ENCODE measurements at places on chromosomes 1 and 21.
A peak's percentile ranks its signal among the peaks of the same experiment; 100 is the strongest.

DNA sequence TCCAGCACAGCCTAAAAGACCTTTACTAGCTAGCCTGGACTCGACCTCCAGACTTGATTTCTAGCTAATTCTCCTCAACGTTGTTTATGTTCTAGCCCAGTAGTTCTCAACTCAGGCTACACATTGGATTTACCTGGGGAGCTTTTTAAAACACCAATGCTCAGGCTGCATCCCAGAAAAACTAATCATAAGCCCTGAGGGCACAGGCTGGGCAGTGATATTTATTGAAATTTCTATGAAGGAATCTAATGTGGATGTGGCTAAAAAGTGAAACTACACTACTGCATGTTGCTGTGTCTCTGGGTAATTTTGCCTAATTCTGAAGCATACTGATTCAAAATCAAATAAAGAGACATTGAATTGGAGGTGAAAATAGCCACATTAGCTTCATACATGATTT, 479.4 kb downstream of the KCNT2 start:
- DNase-seq, result no peak

GRCh38 chr1:160997323-160998038, 23.5 kb downstream of the F11R start:
- peak; percentile 26 for DNase-seq

DNA sequence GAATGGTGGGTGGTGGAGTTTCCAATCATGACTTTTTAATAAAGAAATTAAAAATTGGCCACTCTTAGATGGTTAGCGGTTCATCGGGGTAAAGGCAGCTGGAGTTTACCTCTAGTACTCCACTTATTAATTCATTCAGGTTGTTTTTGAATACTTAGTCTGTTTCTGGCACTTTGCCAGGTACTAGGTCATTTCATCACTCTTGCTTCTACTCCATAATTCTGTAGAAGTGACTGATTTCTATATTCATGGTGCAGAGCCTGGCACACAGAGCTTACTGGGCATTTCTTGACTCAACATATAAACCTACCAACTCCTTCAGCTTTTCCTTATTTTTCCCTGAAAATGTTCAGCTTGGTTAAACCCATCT, 31.5 kb downstream of the FOXD2 start:
- DNase-seq, result no peak

- DNase-seq, result no peak
These were observed 15.1 kb upstream of the SAMD11 start for GRCh38 chr1:908661-909060.

GRCh38 chr1:194889310-194889709, 1702.9 kb upstream of the B3GALT2 start:
- DNase-seq, result no peak

- DNase-seq, result no peak
These were observed 219.2 kb downstream of the FOXD2 start for GRCh38 chr1:47656719-47657685.
